Jurkat, Clone E6-1 (cell line): ENCODE measurements at places on chromosomes 3 and 15.

DNA sequence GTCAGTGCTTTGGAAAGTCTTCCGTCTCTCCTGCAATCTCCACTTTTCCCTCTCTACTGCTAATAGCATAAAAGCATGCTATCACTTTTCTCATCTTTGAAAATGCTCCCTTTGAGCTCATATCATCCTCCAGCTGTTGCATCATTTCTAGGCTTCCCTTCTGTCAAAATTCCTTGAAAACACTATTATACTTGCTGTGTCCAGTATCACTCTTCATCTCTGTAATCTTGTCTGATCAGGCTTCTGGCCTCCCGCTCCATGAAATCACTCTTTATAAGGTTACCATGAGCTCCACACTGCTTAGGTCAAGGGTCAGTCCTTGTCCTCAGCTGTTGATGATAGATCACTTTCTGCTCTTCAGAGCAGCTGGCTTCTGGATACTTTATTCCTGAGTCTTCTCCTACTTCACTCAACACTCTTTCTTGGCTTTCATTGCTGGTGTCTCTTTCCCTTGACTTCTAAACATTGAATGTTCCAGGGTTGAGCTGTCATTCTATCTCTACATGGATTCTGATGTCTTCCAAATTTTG lies 50.9 kb upstream of the SPTSSB start:
- no peak for DNase-seq

DNA sequence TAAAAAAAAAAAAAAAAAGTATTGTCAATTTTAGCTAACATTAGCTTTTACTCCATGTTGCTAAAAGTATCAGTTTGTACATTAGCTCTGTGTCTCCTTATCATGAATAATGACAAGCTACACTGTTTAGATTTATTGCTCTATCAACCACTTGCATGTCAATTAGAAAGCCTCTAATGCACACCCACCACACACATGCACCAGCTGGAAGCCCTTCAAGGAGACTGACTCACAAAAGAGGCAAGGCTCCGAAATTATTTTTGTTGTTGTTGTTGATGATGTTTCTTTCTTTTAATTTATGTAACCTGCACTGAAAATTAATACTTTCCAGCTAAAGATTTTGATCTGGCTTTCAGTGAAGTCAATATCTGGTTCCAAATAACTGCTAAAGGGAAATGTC lies 71.5 kb downstream of the ETFA start:
- no peak for DNase-seq

DNA sequence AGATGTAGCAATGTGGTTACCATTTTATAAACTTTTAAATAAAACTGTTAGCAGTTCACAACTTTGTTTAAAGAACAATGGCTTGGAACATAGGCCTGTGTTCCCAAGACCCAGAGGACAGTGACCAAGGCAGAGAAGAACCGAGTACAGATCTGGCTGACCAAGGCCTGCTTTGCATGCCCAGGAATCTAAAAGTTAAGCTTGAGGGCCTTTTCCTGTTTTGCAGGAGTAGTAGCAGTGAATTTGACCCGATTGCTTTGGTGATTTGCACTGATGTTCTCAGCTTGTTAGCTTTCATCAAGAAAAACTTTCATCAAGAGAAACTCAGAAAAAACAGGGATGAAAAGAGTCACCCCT lies 9.9 kb downstream of the FILIP1L start:
- DNase-seq: no peak

GRCh38 chr3:126679318-126679751 lies 24.4 kb upstream of the TXNRD3 start:
- DNase-seq: peak; percentile 52

DNA sequence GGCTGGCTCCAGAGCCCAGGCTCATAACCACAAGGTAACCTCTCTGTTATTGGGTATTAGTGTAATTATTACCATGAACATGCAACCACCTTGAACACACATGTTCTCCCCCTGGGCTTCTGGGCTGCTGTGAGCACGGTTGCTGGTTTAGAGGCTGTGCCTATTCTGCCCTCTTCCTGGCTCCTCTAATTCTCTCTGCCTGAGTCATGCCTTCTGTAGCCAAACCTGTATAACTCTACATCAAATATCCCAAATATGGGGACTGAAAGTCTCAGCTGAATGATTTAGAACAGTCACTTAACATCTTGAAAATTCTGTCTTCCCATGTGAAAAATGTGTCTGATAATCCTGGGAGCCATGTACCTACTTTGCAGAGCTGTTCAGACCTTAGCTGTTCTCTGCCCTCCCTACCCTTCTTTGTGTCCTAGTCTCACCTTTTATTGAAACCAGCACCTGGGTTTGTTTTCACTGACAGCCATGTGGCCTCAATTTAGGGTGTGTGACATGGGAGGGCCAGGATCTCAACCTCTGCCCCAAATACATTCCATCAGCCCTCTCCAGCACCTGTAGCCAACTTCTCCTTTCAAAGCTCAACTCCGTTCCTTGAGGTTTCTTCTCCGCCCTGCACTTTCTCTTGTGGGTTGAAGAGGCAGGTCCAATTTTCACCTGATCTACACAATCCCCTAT lies 60.7 kb downstream of the PDZRN3 start:
- DNase-seq: no peak

- no peak for DNase-seq
These were observed 211.1 kb downstream of the SLC9A9 start for GRCh38 chr3:143637133-143637532.

DNA sequence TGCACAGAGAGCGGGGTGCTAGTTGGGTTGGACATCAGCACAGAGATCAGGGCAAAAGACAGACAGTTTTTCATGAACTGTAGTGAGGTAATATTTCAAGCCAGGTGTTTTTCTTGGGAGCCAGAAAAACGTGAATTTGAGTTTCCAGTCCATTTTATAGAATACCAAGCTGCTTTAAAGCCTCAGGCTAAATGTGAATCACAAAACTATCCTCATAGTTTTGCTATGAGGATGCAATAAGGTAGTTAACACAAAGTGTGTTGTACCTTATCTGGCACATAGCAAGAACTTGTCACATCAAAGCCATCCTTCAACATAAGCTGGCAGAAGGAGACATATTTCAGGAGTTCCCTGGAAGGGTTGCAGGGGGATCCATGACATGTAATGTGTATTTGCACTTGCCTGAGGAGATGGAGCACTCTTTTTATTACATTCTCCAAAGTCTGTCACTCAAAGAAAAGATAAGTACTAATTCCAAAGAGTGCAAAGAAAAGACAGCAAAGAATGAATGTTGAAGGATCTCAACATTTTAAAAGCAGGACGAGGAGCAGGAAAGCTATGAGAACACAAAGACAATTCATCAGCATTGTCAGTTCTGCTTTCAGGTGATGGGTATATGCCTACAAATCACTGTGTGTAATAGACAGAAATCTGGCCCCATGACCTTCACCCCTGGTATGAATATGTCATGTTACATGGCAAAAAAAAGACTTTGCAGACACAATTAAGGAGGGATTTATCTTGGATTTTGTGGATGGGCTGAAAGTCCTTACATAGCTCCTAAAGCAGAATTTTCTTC lies 1046.4 kb downstream of the NTRK3 start:
- DNase-seq: no peak

GRCh38 chr3:57423335-57423734 lies 120.8 kb downstream of the DNAH12 start:
- DNase-seq: no peak

GRCh38 chr3:136750897-136751315 lies 1.3 kb downstream of the STAG1 start:
- no peak for DNase-seq

- no peak for DNase-seq
These were observed 239.3 kb upstream of the CNTN6 start for GRCh38 chr3:853489-853888.

DNA sequence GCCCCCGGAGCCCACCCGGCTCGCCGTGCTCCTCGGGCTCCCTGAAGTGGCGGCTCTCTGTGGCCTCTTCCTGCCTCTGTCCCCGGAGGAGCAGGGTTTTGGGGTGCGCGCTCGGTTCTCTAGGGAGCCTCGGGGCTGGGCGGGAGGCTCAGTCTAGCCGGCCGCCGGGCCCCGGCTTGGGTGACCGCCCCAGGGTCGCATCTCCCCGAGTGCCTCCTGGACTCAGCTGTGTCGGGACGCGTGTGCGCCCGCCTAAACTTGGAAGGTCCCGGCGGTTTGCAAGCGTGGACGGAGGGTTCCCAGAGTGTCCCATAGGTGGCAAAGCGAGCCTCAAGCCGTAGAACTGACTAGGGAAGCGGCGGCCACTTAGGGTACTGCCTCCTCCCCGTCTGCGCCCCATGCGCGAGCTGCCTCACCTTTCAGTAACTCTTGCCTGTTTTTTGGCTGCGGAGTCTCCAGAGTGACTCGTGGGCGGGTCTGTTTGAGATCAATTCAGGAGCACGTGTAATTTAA lies 601 bp downstream of the ACTL6A start:
- peak; percentile 52 for DNase-seq

DNA sequence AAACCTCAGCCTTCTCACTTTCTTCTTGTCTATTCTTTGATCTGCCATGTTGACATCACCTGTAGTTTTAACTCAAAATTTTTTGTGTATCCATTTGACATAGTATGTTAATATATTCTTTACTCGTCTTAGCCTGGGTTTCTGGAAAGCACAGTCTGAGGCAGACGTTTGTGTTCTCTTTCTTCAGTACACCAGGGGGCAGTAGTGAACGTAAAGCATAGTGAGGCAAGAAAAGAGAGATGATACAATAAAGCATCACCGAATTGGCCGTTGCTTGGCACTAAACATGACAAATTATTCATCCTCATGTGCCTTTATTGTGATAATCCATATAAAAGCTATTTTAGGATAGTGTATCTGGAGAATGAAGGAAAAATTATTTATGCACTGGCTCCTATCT lies 141.0 kb upstream of the MYRIP start:
- peak; percentile 41 for DNase-seq

DNA sequence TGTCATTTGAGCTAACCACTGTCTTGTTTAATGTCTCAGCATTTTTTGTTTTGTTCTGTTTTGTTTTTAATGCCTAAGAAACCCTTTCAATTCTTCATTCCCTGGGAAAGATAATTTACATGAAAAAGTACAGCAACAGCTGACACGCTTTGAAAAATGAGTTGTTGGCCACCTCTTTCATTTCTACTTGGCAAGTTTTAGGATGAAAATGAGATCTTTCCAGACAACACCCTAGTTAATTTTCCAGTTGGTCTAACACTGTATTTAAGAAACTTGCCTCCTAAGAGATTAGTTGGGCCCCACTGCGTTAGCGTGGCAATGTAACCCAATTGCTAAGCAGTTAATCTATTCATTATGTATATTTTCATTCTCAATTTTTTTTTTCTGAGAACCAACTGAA lies 194.0 kb upstream of the LRRN1 start:
- no peak for DNase-seq

- DNase-seq: no peak
These were observed 82.0 kb downstream of the HHLA2 start for GRCh38 chr3:108378153-108378951.

- peak; percentile 67 for DNase-seq
These were observed 33.3 kb downstream of the CCNB2 start for GRCh38 chr15:59138243-59138642.

DNA sequence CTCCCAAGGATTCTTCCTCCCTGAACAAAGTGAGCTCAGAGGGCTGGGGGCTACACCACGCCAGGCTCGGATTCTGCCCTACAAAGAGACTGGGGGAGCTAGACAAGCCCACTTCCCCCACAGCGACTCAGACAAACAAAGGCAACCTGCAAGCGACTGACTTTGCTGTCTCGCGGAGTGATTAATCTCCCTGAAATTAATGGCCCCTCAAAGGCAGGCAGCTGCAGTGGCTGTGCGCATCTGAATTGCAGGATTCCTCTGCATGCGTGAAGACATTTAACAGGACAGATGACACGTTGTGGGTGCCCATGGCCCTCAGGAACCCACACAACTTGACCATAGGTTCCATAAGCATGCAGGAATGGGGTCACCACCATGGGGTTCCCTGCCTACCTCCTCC lies 18.4 kb downstream of the CTXND1 start:
- DNase-seq: no peak

DNA sequence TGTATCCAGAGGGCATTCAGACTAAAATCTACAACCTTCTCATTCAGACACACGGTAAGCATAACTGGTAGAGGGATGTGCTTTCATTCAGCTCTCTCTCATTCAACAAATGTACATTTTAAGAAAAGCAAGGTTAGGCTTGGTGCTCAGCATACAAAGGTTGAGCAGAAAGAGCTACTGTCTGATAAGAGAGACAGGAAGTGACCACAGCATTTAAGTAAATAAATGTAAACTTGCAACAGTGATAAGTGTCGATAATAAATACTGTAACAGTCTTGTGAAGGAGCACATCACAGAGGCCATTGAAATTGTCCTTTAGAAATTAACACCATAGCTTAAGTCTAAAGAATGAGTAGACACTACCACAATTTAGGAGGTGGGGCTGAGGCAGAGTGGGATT lies 3.4 kb downstream of the CD96 start:
- DNase-seq: no peak

DNA sequence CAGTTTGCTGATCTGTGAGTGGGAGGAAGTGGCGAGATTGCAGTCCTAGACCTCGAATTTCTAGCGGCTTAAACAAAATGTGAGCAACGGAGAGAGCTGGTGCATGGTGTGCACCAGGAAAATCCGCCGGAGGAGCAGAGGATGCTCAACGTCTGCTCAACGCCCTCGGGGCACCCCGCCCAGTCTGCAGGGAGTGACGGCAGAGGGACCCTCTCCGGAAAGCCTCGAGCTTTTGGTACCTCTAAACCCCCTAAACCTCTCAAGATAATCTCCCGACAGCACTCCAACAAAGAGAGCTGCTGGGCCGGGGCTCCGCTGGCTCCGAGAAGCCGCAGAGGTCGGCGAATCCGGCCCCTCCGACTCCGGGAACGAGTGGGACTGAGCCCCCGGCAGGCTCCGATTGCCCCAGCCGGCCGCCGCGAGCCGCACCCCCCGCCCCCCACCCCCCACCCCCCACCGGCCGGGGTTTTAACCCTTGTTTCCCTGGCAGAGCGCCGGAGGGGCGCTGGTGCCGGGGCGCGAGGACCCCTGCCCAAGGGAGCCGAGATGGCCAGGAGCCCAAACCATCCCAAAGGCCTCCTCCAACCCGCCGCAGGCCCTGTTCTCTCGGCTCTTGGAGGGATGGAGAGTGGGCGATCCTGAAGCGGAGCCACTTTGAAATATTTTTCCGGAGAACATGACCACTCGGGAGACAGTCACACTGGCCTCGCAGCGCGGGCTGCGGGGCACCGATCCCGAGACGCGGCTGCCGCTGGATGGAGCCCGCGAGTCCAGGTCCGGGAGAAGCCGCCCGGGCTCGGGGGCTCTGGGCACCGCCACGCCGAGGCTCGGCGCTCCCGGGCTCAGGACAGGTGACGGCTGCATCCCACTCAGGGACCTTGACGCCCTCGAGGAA lies 1.5 kb downstream of the MEGF11 start:
- no peak for DNase-seq

- DNase-seq: no peak
These were observed 125.1 kb upstream of the SLC25A36 start for GRCh38 chr3:140816372-140817195.

- peak; percentile 79 for DNase-seq
These were observed 6.9 kb upstream of the FOXB1 start for GRCh38 chr15:59997070-59997701.

GRCh38 chr3:148307443-148307843 lies 390.3 kb upstream of the AGTR1 start:
- DNase-seq: no peak
